ENCODE measurements at places on chromosomes 6 and 20. TPM values are rescaled to one million over a fixed set of nuclear protein-coding genes. Genes with fewer than 3 reads are reported as not detected.
A peak's percentile ranks its signal among the peaks of the same experiment; 100 is the strongest.

- DNase-seq, result no peak
- no peaks in the 10 kb centered on the region for H3K27me3 ChIP-seq
- no peaks in the 10 kb centered on the region for H3K36me3 ChIP-seq
- no peak overlapping the region for H3K27ac ChIP-seq
- H3K4me3 ChIP-seq, result no peak overlapping the region
- no peaks in the 10 kb centered on the region for H3K4me1 ChIP-seq
These were observed 520 bp downstream of the KCNK17 start for GRCh38 chr6:39313526-39314272.

Gene GPLD1
- total RNA-seq, result 1.7 TPM

DNA sequence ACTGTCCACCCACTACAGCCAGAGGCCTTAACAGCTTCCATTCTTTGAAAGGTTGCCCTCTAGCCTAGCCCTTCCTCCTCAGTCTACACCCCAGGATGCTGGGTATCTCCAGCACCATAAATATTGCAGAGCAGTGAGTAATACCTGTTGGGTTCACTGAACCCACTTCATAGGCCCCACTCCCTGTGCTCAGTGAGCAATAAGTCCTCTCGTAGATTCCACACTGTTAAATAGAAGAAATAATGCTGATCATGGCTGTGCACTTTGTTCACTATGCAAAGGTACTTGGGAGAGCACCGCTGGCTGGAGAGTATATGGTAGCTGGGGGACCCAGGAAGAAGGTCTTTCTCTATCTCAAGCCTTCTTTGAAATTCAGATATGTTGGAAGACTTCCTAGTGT, 87.3 kb downstream of the RSPH3 start:
- no peak overlapping the region for H3K27ac ChIP-seq
- no peak for DNase-seq
- no peaks in the 10 kb centered on the region for H3K36me3 ChIP-seq
- H3K4me3 ChIP-seq, result no peak overlapping the region
- peaks cover 40% of the 10 kb centered on the region for H3K4me1 ChIP-seq
- no peaks in the 10 kb centered on the region for H3K27me3 ChIP-seq

DNA sequence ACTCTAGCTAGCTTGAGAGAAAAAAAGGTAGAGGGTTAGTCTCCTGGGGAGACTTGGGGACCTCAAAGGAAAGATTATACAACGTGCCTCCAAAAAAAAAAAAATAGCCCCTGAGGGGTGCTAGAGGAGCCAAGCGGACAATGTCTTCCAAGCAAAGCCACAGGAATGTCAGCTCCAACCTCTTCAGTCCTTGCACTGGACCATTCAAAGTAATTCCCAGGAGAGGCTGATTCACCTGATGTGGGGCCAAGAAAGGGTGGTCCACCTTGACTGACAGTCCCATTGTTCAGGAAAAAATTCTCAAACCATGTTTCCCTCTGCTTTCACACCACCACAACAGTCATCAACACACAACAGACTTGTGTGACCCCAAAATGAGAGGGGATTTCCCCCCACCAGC, 30.7 kb downstream of the ASIP start:
- H3K36me3 ChIP-seq, result no peaks in the 10 kb centered on the region
- no peak for DNase-seq
- H3K4me1 ChIP-seq, result no peaks in the 10 kb centered on the region
- no peak overlapping the region for H3K4me3 ChIP-seq
- no peaks in the 10 kb centered on the region for H3K27me3 ChIP-seq

GRCh38 chr6:142702501-142703460, 242.2 kb downstream of the HIVEP2 start:
- no peak overlapping the region for H3K27ac ChIP-seq
- no peak overlapping the region for H3K4me3 ChIP-seq
- no peaks in the 10 kb centered on the region for H3K4me1 ChIP-seq
- H3K36me3 ChIP-seq, result no peaks in the 10 kb centered on the region
- no peak for DNase-seq

Gene ENTPD6
- 68.6 TPM for total RNA-seq

DNA sequence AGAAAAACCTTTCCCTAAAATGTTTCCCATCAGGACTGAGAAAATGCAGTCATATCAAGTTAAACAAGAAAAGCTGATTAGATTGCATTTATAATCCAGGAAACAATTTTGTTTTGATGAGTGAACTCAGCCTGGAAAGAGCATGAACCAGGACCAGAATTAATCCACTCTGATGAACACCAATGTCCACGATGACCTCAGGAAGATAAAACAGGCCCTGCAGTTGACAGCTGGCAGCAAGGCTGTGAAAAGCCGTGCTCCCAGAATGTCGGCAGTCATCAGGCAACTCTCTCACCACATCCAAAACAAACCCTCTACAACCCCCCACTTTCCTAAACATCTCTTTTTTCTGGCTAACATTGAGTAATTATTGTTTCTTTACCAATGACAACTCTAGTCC, 74.0 kb upstream of the PROKR2 start:
- H3K4me1 ChIP-seq, result no peaks in the 10 kb centered on the region
- no peaks in the 10 kb centered on the region for H3K36me3 ChIP-seq
- H3K27ac ChIP-seq, result no peak overlapping the region
- no peak overlapping the region for H3K4me3 ChIP-seq
- no peak for DNase-seq

DNA sequence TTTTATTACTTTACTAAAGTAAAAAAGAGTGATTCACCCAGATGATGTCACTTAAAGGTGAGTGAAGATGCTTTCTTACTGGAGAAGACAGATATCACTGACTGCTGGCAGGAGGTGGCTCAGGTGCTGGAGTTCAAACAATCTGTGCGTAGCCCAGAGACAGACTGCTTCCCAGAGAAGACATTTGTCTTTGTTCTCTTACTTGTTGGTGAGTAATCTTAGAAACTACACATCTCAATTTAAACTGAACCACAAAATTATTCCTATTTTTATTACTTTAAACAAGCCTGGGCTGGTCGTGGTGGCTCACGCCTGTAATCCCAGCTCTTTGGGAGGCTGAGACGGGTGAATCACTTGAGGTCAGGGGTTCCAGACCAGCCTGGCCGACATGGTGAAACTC, 92.2 kb downstream of the CEP162 start:
- no peak overlapping the region for H3K4me3 ChIP-seq
- H3K4me1 ChIP-seq, result no peaks in the 10 kb centered on the region
- no peak for DNase-seq
- no peak overlapping the region for H3K27ac ChIP-seq

- H3K27me3 ChIP-seq, result no peaks in the 10 kb centered on the region
- H3K27ac ChIP-seq, result no peak overlapping the region
- H3K4me1 ChIP-seq, result no peaks in the 10 kb centered on the region
- DNase-seq, result no peak
These were observed 108.3 kb upstream of the SLC24A3 start for GRCh38 chr20:19104186-19104585.

- no peak overlapping the region for H3K27ac ChIP-seq
- no peak overlapping the region for H3K4me3 ChIP-seq
- H3K27me3 ChIP-seq, result no peaks in the 10 kb centered on the region
- DNase-seq, result no peak
These were observed 25.1 kb downstream of the ZC3H12D start for GRCh38 chr6:149459761-149460160.

GRCh38 chr20:10649797-10650160, 24.0 kb downstream of the JAG1 start:
- H3K36me3 ChIP-seq, result no peaks in the 10 kb centered on the region
- DNase-seq, result no peak
- no peak overlapping the region for H3K4me3 ChIP-seq
- H3K27me3 ChIP-seq, result no peaks in the 10 kb centered on the region
- no peaks in the 10 kb centered on the region for H3K4me1 ChIP-seq

Gene CENPQ
- 5.0 TPM for total RNA-seq

Gene MAFB
- 0.05 TPM for total RNA-seq

DNA sequence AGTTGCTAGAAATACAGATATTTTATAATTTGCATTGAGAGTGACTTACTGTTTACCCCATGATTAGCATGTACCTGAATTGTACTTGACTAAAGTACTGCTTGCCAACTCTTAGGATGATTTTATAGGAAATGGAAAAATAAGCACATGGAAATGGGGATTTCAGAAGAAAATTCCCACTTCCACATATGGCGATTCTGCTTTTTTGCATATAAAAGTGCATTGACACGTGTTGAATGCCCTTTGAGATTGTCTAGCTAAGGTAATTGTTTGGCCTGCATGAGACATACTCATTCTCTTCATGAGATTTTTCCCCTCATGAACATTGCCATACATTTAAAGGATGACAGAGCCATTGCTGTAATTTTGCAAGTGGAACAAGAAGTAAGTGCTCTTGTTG, 10.1 kb downstream of the TAB2 start:
- H3K36me3 ChIP-seq, result no peaks in the 10 kb centered on the region
- H3K4me1 ChIP-seq, result peaks cover 65% of the 10 kb centered on the region
- no peaks in the 10 kb centered on the region for H3K27me3 ChIP-seq
- DNase-seq, result no peak
- no peak overlapping the region for H3K4me3 ChIP-seq

GRCh38 chr6:116004841-116005815, 55.6 kb downstream of the FRK start:
- H3K27ac ChIP-seq, result no peak overlapping the region
- no peaks in the 10 kb centered on the region for H3K27me3 ChIP-seq
- H3K36me3 ChIP-seq, result no peaks in the 10 kb centered on the region
- no peak for DNase-seq

DNA sequence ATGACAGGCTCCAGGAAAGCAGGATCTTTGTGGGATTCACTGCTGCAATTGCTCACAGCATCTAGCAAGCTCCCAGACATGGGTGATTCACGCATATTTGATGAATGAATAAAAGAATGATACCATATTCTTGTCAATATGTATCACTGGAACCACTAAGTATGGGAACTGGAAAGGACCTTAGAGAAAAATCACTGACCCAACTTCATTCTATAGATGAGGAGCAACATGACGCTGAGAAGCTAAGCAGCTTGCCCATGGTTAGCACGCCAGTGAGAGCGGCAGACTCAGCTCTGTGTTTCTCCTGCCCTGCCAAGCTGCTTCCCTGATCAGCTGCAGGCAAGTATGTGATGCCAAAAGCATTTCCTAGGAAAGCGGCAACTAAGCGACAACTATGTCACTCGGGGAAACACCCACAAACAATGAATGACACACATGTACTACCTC, 66.8 kb downstream of the PPP1R3G start:
- H3K27me3 ChIP-seq, result no peaks in the 10 kb centered on the region
- no peak for DNase-seq
- no peaks in the 10 kb centered on the region for H3K36me3 ChIP-seq
- H3K4me1 ChIP-seq, result no peaks in the 10 kb centered on the region

- H3K27ac ChIP-seq, result no peak overlapping the region
- DNase-seq, result no peak
- peaks cover 11% of the 10 kb centered on the region for H3K36me3 ChIP-seq
- no peaks in the 10 kb centered on the region for H3K27me3 ChIP-seq
- peaks cover 24% of the 10 kb centered on the region for H3K4me1 ChIP-seq
These were observed 3.7 kb upstream of the RBM38 start for GRCh38 chr20:57387463-57387862.

Gene SLX4IP
- total RNA-seq, result 6.8 TPM

- H3K27ac ChIP-seq, result no peak overlapping the region
- DNase-seq, result no peak
- H3K36me3 ChIP-seq, result no peaks in the 10 kb centered on the region
- no peaks in the 10 kb centered on the region for H3K27me3 ChIP-seq
- H3K4me1 ChIP-seq, result no peaks in the 10 kb centered on the region
These were observed 370.9 kb downstream of the COL12A1 start for GRCh38 chr6:74834967-74835366.

DNA sequence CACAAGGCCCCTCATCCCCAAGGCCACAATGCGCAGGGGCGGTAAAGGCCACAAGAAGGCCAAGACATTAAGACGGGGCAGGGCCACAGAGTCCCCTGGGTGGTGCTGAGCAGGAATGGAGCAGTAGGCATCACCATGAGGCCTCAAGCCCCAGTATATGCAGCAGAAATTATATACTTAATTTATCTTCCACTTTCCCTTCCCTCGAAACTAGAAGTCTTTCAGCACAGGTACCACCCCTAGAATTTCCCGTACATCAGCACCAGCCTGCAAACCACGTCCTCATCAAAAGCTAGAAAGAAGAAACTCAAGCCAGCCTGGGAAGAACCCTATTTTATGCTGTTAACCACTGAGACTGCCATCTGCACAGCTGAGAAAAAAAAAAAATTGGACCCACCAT, 89.4 kb downstream of the PLG start:
- no peak overlapping the region for H3K4me3 ChIP-seq
- H3K36me3 ChIP-seq, result no peaks in the 10 kb centered on the region

DNA sequence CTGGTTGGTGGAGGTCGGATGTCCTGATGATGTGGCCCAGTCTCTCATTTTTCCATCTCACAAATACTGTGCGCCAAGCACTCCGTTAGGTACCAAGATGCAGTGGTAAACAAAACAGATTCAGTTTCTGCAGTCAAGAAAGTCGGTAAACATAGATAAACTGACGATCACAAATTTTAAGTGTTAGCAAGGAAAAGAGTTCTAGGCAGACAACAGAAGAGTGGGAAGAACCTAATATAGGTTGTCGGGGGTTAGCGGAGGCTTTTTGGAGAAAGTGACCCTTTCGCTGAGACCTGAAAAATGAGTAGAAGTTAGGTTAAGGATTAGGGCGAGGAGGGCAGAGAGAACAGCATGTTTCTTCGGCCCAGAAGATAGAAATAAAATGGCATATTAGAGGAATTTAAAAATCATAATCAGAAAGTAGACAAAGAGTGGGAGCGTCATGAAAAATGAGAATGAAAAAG, 514 bp downstream of the ORC3 start:
- peaks cover 22% of the 10 kb centered on the region for H3K4me1 ChIP-seq
- H3K4me3 ChIP-seq, result peak overlapping the region; percentile 89
- DNase-seq, result no peak
- no peaks in the 10 kb centered on the region for H3K27me3 ChIP-seq

GRCh38 chr6:21587961-21588480, 5.5 kb upstream of the SOX4 start:
- H3K4me1 ChIP-seq, result no peaks in the 10 kb centered on the region
- DNase-seq, result no peak
- H3K4me3 ChIP-seq, result peak overlapping the region; percentile 64
- no peaks in the 10 kb centered on the region for H3K27me3 ChIP-seq
- no peak overlapping the region for H3K27ac ChIP-seq

Measured in naive thymus-derived CD4-positive, alpha-beta T cell (primary cell).